Muscle of leg (tissue), 16 donors: ENCODE measurements at places on chromosomes 2 and 18. TPM values are rescaled to one million over a fixed set of nuclear protein-coding genes. Genes with fewer than 3 reads are reported as not detected.
A peak's percentile ranks its signal among the peaks of the same experiment; 100 is the strongest.

DNA sequence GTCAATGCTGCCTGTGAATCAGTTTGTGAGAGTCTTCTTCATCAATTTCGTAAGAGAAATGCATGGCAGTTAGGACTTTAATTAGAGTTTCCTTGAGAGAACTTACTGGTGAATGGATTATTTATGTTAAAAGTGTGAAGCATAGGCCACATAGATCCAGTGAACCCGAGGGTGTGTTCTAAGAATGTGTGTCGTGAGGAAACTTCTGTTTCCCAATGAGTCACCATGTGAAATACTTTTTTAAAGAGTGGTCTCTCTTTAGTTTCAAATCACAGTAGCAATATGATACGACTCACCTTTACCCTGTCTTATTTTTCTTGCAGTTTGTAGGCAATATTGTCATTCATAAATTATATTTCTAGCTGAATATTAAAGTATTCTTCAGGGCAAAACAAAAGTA is 18.5 kb downstream of the THSD7B start:
- no peak for DNase-seq
- H3K27ac ChIP-seq, result no peak overlapping the region
- no peak overlapping the region for H3K4me3 ChIP-seq

DNA sequence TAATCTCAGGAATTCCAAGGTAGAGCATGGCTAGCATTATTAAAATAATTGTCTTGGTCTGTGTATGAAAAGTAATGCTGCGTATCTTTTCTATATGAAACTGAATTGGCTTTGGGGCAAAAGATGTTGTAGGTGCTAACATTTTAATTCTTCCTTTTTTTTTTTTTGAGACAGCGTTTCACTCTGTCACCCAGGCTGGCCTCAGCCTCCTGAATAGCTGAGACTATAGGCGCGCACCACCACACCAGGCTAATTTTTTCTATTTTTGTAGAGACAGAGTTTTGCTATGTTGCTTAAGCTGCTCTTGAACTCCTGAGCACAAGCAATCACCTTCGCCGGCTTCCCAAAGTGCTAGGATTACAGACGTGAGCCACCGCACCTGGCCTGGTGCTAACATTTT is 172.6 kb upstream of the STON1 start:
- H3K27ac ChIP-seq, result peak overlapping the region; percentile 45
- no peaks in the 10 kb centered on the region for H3K4me1 ChIP-seq
- DNase-seq, result no peak

DNA sequence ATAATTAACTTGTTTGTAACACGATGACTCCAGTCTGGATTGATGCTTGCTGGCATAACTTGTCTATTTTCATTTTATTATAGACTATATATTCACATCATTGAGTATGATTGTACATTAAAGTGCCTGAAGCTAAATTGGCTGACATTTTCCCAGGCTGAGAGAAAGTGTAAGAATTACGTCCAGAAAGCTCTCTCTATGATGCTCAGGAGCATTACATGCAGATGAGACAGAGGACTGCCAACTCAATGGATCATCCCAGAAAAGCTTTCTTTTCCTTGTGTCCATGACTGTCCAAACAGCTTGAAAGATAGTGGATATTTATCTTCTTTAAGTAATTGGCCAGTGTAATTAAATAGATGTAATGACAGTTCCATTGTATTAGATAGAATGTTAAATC is 1372.2 kb upstream of the TMEFF2 start:
- H3K4me1 ChIP-seq, result no peaks in the 10 kb centered on the region
- peak; percentile 8 for DNase-seq
- H3K27me3 ChIP-seq, result no peaks in the 10 kb centered on the region
- H3K27ac ChIP-seq, result no peak overlapping the region
- H3K4me3 ChIP-seq, result no peak overlapping the region
- no peaks in the 10 kb centered on the region for H3K36me3 ChIP-seq

DNA sequence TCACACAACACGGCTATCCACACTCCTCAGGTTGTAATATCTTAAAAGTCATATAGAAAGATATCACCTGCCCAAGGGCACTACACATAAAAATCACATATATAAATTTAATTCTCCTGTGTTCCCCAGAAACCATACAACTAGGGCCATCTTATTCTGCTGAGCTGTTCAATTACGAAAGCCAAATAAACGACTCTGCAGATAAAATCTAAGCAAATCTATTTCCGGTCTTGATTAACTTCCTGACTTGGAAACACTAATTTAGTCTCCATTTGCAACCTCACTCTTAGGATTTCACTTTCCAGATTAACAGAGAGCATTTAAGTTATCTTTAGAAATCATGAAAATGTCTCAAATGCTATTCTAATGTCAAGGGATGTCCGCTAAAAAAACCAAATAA is 23.9 kb upstream of the STK17B start:
- H3K36me3 ChIP-seq, result no peaks in the 10 kb centered on the region
- no peaks in the 10 kb centered on the region for H3K27me3 ChIP-seq
- H3K4me1 ChIP-seq, result no peaks in the 10 kb centered on the region
- H3K4me3 ChIP-seq, result no peak overlapping the region

GRCh38 chr2:39304200-39304599 is 60.4 kb upstream of the CDKL4 start:
- no peaks in the 10 kb centered on the region for H3K27me3 ChIP-seq
- H3K36me3 ChIP-seq, result peaks cover 5% of the 10 kb centered on the region
- DNase-seq, result no peak

DNA sequence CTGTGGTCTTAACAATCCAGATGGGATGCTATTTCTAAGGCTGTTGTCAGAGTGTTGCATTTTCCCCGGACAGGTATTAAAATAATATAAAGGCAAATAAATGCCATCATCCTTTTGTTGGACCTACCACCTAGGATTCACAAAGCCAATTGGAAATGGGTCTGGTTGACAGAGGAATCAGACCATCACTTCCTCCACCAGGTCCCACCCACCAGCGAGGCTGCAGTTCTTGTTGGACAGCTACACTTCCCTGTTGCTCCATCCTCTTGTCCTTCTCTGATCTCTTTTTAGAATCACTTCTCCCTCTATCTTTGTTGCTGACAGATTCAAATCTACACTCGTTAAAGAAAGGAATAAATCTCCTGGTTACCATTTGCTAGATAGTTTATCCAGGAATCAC is 1.1 kb downstream of the TMEM169 start:
- H3K27ac ChIP-seq, result peak overlapping the region; percentile 90
- peaks cover 2% of the 10 kb centered on the region for H3K27me3 ChIP-seq
- peaks cover 34% of the 10 kb centered on the region for H3K4me1 ChIP-seq
- no peaks in the 10 kb centered on the region for H3K36me3 ChIP-seq

Gene MALL
- 6.3 TPM for total RNA-seq

DNA sequence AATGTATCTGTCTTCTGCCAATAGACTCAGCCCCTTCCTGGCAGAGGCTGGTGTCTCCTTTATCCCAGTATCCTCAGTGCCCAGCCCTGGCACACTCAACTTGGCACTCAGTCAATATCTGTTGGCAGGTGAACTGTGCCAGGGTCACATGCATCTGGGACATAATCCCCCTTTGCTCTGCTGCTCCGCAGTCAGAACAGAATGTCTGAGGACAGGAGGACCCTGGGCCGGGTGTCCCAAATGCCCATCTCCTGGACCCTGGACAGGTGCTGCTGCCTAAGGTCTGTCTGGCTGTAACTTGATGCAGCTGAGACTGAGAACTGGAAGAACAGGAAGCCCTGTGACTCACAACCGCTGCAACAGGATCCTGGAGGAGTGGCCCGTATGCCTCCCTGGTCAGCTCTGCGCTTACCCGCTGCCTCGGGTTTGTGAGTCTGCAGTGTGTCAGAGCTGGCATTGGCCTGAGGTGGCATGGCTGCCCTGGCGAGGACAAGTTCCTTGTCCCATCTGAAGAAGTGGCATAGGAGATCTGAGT is 11.4 kb downstream of the HK2 start:
- no peaks in the 10 kb centered on the region for H3K27me3 ChIP-seq
- DNase-seq, result peak; percentile 78
- H3K36me3 ChIP-seq, result no peaks in the 10 kb centered on the region
- H3K4me1 ChIP-seq, result peaks cover 15% of the 10 kb centered on the region
- H3K4me3 ChIP-seq, result no peak overlapping the region
- no peak overlapping the region for H3K27ac ChIP-seq

Gene COL4A4
- 0.13 TPM for total RNA-seq

DNA sequence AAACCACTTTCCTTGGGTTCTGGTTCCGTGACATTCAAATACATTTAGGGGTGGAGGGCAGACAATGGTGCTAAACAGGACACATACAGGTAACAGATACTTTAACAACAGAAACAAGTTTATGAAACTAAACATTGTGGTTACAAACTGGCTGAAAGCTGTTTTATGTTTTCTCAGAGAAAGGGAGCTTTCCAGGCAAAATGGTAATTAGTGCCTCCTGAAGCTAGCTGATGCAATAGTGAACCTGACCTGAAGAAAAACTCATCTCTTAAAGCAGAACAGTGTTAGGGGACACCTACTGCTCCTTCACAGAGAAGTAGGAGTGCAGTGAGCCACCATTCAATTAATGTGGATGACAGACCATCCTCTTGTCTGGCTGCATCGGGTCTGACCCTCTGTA is 138.9 kb downstream of the CCDC148 start:
- H3K36me3 ChIP-seq, result no peaks in the 10 kb centered on the region
- H3K4me3 ChIP-seq, result no peak overlapping the region
- no peak overlapping the region for H3K27ac ChIP-seq
- DNase-seq, result no peak
- H3K4me1 ChIP-seq, result no peaks in the 10 kb centered on the region

GRCh38 chr2:229340086-229340760 is 69.1 kb upstream of the PID1 start:
- DNase-seq, result no peak
- H3K4me1 ChIP-seq, result no peaks in the 10 kb centered on the region
- H3K4me3 ChIP-seq, result no peak overlapping the region
- no peak overlapping the region for H3K27ac ChIP-seq
- H3K27me3 ChIP-seq, result no peaks in the 10 kb centered on the region

- H3K27ac ChIP-seq, result no peak overlapping the region
- no peaks in the 10 kb centered on the region for H3K36me3 ChIP-seq
- H3K27me3 ChIP-seq, result no peaks in the 10 kb centered on the region
Observed at GRCh38 chr2:16318474-16319195, 347.0 kb downstream of the CYRIA start.

Gene MYO1B
- 94.1 TPM for total RNA-seq

- H3K4me1 ChIP-seq, result no peaks in the 10 kb centered on the region
- no peaks in the 10 kb centered on the region for H3K36me3 ChIP-seq
- DNase-seq, result no peak
- H3K27ac ChIP-seq, result no peak overlapping the region
- no peak overlapping the region for H3K4me3 ChIP-seq
Observed at GRCh38 chr2:68506170-68506569, 38.8 kb downstream of the APLF start.

DNA sequence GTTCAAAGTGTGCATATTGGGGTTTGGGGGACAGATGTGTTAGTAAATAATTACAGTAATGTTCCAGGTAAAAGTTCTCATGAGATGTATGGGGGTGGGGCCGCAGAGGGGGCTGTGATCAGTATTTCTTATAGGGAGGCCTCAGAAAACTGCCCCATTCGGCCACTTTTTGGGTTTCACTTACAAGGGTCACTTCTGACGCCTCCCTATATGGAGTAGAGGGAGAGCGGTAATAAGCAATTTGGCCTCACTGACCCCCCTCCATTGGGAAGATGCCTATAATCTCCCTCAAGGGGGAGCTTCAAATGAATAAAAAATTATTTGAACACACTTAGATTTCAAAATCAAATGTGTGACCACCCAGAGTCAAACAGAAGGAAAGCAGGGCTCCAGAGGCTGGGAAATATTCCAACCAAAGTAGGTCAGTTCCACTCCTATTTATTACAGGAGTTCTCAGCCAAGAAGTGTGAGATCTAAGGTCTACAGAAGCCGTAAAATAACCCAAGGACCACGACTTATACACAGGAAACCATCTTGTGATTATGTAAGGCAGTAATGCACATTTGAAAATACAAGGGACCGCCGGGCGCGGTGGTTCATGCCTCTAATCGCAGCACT is 2.7 kb downstream of the SCTR start:
- H3K36me3 ChIP-seq, result no peaks in the 10 kb centered on the region
- H3K4me1 ChIP-seq, result no peaks in the 10 kb centered on the region
- no peak overlapping the region for H3K4me3 ChIP-seq
- no peak overlapping the region for H3K27ac ChIP-seq
- no peak for DNase-seq

- H3K27ac ChIP-seq, result no peak overlapping the region
- H3K4me3 ChIP-seq, result no peak overlapping the region
- no peaks in the 10 kb centered on the region for H3K27me3 ChIP-seq
- no peak for DNase-seq
Observed at GRCh38 chr2:111100765-111101162, 19.9 kb upstream of the BCL2L11 start.

GRCh38 chr18:13893418-13893760 is 21.9 kb downstream of the MC2R start:
- peak overlapping the region; percentile 42 for H3K27ac ChIP-seq
- H3K36me3 ChIP-seq, result no peaks in the 10 kb centered on the region
- H3K4me1 ChIP-seq, result peaks cover 3% of the 10 kb centered on the region
- H3K27me3 ChIP-seq, result no peaks in the 10 kb centered on the region
- peak; percentile 24 for DNase-seq

DNA sequence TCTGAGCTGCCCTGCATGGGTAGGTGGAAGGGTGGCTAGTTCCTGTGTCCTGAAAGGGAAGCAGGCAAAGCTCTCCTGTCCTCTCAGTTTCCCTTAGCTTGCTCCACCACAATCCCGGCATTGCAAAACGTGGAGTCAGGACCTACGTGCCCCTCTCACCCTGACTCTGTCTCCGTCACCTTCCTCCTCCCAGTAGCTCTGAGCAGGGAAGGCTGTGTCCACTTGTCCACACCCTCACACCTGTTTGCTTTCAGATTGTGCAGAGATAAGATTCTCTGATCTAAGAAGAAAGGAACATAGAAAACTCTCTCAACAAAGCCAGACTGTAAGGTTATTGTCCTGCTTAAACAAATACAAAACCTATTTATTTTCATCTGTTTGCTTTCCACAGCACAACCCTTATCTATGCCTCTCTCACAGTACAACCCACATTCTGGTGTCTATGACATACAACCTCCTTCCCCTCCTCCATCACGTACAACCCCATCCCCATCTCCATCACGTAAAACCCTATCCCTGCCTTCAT is 79.0 kb downstream of the ALPK2 start:
- DNase-seq, result no peak
- no peaks in the 10 kb centered on the region for H3K27me3 ChIP-seq
- H3K27ac ChIP-seq, result no peak overlapping the region
- H3K4me1 ChIP-seq, result peaks cover 18% of the 10 kb centered on the region

Gene CYP20A1
- total RNA-seq, result 26.1 TPM

- H3K36me3 ChIP-seq, result no peaks in the 10 kb centered on the region
- H3K4me3 ChIP-seq, result no peak overlapping the region
- H3K27me3 ChIP-seq, result no peaks in the 10 kb centered on the region
- no peak overlapping the region for H3K27ac ChIP-seq
- DNase-seq, result no peak
Observed at GRCh38 chr2:204282525-204282924, 262.8 kb upstream of the PARD3B start.

DNA sequence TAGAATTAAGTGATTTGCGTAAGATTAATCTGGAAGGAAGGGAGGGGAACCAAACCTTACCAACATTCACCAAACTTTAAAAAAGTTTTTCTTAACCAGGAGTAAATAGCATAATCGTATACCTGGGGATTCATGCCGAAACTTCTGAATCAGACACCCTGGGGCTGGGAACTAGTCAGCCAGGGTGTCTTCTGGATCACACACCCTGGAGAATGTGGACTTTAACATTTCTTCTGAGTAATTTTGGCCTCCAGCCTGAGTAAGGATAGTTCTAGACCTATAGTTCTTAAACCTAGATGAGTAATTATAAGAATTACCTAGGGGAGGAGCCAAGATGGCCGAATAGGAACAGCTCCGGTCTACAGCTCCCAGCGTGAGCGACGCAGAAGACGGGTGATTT is 44.1 kb upstream of the MEIS1 start:
- no peaks in the 10 kb centered on the region for H3K4me1 ChIP-seq
- no peaks in the 10 kb centered on the region for H3K27me3 ChIP-seq
- no peak overlapping the region for H3K27ac ChIP-seq
- H3K36me3 ChIP-seq, result no peaks in the 10 kb centered on the region
- DNase-seq, result no peak
